ENCODE measurements at places on chromosomes 2 and 18.

DNA sequence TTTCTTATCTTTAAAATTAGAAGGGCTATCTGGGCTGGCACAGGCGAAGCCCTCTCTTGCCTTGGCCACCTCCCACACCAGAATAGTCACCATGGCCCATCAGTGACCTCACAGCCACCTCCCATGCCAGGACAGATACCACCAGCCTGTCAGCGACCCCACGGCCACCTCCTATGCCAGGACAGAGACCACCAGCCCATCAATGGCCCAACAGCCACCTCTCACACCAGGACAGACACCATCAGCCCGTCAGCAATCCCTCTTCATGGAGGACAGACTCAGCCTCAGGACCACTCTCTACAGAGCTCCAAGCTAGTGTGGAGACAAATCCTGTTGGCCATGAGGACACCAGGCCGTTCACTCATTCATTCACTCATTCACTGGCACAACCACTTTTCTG is 74.6 kb downstream of the ASB1 start:
- no peak for DNase-seq

DNA sequence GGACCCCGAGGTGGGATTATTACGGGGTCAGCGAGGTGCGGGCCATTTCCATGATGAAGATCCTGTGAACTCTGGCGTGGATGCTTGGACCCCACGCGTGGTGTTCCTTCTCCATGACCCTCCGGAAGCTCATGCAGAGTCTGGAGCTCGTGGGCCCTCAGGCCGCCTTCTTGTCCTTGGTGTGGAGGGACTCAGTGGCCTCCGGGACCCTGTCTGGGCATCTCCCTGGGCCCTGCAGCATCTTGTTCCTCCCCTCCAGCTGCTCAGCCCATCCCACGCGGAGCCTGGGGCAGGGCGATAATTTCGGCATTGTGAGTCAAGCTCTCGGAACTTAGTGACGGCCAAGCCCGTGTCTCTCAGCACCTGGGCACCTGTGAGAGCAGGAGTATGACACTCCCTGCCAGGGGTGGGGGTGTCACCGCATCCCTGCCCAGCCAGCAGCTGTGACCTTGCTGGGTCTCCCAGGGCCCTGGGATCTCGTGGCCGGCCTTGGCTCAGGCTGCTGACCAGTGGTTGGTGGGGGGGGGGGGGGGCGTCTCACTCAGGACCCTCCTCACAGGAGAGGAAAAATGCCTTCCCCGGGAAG is 24.6 kb downstream of the RTP5 start:
- no peak for DNase-seq

GRCh38 chr2:99864561-99865553 is 277.5 kb downstream of the AFF3 start:
- DNase-seq, result no peak

- no peak for DNase-seq
Observed at GRCh38 chr2:84613082-84613481, 96.8 kb downstream of the DNAH6 start.

- DNase-seq, result no peak
Observed at GRCh38 chr2:136909777-136910176, 144.4 kb downstream of the THSD7B start.

DNA sequence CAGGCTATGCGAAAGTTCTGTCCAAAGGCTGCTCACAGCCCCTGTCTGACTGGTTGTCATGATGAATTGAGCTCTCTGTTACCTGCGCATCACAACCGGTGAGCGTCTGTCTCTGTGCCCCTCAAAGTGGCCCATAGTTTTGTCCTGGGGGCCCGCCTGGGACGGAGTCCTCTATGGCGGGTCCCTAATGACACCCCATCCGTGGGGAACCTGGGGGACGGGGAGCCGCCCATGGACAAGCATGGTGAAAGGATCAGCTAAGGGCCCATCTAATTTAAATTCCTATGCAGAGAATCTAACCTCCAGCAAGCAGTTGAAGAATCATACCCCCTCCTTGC is 473 bp downstream of the ELMOD3 start:
- DNase-seq, result no peak

All from activated CD4-positive, alpha-beta T cell treated with anti-CD3 and anti-CD28 coated beads for 1 hour (primary cell).